T-helper 22 cell (primary cell): ENCODE measurements at places on chromosomes 3 and 15.

- DNase-seq, result no peak
Measured at GRCh38 chr15:25731411-25731810, 131.7 kb downstream of the ATP10A start.

GRCh38 chr3:162601101-162601670, 1104.6 kb downstream of the OTOL1 start:
- no peak for DNase-seq

DNA sequence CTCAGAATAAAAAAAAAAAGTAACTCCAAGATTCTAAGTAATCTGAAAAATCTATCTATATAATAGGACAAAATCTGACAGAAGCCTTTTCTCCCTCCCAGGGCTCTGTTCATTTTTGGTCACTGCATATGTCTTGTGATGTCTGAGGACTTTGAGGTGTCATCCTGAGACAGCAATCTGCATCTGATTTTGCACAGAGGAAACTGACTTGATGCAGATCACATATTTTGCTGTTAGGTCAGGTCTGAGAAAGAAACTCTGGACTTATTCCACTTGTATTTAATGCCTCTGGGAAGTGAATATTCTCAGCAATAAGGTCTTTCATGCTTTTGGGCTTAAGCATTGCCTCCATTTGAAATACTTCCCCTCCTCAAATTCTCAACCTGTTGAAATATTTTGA, 295.2 kb upstream of the THBS1 start:
- DNase-seq, result no peak

DNA sequence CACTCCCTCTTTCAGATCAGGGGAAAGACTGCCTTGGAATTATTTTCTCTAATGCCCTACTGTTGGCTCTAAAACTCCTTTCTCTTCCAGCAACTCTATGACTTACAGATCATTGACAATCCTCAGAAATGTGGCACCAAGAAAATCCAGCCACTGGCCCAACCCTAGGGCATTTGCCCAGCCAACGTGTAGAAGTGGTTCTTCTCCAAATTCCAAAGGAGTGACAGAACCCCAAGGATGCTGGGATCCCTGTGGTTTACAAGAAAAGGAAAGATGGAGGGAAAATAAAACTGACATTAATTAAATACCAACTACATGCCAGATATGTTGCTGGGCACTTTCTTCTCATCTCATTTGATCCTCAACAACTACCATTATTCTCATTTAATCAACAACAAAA, 216.0 kb downstream of the NTRK3 start:
- DNase-seq, result no peak

DNA sequence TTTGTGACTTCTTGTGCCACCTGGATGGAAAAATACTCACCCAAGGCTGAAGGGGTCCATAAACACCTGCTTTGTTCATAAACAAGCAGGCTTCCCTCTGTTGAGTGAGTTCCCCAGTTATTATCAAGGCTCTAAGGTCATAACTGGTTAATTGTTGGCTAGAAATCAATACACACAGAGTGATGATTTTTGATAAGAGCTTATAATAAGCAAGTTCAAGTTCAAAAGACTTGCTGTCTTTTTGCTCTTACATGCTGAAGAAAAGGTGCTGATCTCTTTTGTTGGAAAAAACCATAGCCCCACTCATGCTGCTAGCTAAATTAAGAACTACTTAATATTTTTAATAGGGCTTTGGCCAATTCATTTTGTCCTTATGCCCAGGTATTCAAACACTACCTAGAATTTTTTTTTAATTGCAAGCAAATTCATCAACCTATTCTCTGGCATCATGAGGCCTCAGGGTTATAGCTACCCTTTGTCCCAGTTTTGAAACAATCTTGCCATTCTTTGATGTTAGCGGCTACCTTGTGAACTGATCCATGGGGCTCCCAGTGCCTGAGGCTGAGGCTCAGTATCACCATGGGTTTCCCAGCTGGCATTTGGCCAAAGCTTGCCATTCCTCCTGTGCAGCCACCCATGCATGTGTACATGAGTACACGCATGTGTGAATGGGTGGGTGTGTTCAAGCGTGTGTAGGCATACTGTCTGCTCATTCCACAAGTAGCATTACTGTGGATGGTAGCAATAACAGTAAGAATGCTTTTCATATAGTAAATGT, 127.6 kb upstream of the LPP start:
- no peak for DNase-seq

DNA sequence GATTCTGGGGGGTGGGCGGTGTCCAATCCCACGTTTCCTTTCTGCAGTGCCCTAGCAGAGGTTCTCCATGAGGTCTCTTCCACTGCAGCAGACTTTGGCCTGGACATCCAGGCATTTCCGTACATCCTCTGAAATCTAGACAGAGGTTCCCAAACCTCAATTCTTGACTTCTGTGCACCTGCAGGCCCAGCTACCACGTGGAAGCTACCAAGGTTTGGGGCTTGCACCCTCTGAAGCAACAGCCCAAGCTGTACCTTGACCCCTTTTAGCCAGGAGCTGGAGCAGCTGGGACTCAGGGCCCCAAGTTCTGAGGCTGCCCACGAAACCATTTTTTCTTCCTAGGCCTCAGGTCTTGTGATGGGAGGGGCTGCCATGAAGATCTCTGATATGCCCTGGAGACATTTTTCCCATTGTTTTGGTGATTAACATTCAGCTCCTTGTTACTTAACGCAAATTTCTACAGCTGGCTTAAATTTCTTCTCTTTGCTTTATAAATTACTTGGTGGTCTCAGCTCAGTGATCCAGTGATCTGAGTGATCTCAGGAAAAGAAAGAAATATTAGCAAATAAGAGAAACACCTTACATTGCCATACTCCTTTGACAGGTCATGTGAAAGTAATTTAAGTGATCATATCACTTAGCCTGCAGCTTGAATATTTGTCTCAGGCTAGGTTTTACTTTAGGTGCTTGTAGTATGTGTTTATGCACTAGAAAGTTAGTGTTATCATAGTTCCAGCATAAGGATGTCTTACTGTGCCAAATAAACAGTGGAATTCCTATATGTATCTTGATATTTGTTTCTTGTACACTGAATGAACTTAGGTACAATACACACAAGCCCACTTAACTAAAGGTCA, 3.0 kb downstream of the SNAP23 start:
- no peak for DNase-seq

DNA sequence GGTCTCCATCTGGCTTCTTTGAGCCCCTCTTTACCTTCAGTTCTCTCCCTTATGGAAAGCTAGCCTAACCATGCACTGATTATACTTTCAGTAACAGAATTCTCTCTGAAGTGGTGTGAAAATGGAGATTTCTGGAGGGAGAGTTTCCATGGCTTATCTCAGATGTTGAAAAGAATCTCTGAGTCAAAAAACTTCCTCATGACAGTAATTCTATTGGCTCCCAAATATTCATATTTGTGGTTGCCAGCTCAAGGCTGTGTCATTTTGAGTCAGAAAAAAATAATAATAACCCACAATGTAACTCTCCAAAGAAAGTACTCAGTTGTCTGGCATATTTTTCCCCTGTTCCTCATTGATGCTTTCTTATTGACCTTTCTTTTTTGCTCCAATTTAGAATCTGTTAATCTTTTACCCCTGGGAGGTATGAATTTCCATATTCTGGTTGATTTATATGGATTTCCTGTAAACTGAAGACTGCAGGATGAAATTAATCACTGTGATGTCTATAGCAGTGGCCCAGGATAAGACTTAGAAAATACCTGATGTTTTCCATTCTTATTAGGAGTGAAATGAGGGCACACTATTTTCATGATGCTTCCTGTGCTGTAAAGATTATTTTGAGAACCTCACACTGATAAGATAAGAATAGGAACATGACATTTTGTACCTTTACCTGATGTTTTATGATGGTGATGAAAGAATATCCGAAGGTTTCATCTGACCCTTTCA, 149.5 kb upstream of the EPHA3 start:
- DNase-seq, result no peak

- no peak for DNase-seq
Measured at GRCh38 chr3:7209098-7209497, 348.2 kb downstream of the GRM7 start.

DNA sequence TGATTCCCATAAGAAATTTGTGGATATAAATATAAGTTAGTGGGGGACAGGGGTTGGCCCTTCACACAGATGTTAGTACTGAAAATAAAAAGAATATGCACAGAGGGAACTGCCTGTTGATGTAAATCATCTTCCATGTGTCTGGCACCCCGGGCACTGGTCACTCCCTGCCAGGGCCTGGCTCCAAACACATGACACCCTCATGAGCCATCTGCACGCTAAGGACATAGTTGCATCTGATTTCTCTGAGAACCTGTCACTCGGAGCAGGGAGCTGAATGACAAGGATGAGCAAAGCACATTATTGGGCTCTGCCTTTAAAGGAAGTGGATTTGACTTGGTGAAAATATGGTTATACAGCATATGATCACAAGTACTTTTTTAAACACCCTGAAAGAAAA, 66.2 kb upstream of the TSC22D2 start:
- no peak for DNase-seq

GRCh38 chr15:34514251-34514670, 69.2 kb downstream of the GOLGA8B start:
- no peak for DNase-seq

GRCh38 chr15:81023483-81024264, 23.0 kb downstream of the TLNRD1 start:
- no peak for DNase-seq

GRCh38 chr3:111103807-111104206, 32.2 kb downstream of the NECTIN3 start:
- no peak for DNase-seq

DNA sequence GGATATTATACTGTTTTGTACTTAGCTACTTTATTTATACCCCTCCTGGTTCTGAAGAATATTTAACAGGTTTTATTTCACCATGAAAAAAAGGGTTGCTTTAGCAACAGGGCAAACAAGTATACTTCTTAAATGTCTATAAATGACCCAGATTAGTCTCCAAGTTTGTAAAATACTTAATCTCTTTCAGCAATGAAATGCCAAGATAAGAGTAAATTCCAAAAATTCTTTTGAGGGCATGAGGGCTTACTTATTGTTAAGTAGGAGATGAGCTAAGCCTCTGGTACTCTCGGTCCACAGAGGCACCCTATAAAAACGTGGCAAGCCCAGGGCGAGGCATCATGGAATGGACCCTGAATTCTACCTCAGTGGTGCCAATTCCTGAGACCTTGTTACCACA, 264.8 kb upstream of the NSMCE3 start:
- DNase-seq, result no peak

DNA sequence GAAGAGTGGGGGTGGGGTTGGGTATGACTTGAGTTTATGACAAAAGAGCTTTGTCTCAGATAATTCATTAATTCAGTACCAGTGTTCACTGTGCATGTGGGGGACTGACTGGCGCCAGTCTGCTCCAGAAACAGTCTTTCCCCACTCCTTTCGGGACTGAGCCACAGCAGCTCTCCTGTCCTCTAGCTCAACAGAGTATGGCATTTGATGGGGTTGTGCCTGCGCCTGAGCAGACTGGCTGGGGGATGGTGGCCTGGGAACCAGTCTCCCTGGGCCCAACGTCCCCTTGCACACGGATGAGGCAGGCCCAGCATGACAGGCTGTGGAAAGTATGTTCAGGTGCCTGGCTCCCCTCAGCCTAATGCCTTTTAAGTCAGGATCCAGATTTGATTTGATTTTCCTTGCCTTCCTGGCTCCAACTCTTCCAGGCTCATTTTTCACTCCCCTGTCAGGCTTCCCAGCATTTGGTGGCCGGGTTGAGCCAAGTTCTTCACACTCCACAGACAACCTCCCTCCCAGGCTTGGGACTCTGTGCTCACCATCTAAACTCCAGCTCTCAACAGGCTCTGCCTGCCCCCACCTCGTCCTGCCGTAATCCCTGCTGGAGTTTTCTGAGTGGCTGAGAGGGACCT, 105.0 kb downstream of the MYLK start:
- no peak for DNase-seq

- DNase-seq, result no peak
Measured at GRCh38 chr15:42836251-42836650, 84.3 kb downstream of the TTBK2 start.

DNA sequence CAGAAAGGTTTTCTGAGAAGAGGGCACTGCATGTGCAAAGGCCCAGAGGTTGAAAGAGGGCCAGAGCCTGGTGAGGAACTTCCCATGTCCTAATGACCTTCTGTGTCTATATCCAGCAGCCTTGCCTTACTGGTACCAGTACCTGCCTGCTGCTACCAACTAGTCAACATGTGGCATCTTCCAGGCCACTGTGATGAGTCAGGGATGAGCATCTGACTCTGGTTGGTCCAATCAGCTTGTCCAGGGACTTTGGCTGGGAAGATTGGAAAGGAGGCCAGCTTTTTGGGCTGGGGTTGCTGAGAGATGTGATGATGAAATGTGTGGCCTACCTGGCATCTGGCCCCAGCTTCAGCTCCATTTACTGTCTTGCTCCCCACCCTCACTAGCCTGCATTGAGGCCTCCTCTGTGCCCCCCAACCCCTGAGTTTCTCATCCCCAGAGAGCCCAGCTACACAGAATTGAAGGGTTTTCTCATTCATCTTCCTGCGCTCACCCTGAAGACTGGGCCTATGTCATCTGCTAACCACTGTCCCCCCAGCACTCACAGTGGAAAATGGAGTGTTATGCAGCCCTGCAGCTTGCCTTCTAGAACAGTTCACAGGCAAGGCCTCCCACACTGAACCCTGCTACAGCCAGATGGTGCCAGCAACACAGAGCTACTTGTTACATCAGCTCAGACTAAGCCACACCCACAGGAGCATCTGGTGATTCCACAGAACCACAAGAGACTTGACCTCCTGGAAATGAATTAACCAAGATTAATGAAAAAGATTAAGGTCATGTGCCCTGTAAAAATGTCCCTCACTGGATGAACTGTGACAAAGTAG, 1.3 kb upstream of the TWF2 start:
- DNase-seq, result no peak

DNA sequence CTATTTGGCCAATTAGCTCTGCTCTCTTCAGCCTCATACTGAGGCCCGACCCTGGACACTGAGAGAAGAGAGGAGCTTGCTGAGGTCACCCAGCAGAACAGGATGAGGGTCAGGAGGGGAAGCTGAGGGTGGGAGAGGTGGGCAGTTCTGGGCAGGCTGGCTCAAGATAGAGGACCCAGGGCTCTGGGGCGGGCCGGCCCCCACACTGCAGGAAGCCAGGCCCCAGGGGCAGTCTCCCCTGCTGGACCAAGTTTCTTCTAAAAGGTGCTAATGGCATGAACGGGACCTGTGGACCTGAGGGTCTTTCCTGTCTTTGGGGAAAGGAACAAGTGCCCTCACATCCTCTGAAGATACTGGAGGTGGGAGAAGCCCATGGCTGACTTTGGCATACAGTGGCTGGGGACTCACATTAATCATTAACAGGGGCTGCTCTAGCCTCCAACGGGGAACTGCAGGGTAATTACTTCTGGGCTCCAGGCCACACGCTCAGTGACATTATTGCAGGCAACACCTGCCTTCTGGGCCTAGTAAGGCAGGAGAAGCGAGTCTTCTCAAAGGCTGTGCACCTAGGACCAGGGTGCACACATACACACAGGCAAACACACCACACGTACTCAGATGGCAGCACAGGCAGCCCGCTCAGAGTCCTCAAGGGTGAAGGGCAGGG, 10.6 kb downstream of the HCN4 start:
- DNase-seq, result no peak
